ENCODE measurements at places on chromosomes 3 and 15.

DNA sequence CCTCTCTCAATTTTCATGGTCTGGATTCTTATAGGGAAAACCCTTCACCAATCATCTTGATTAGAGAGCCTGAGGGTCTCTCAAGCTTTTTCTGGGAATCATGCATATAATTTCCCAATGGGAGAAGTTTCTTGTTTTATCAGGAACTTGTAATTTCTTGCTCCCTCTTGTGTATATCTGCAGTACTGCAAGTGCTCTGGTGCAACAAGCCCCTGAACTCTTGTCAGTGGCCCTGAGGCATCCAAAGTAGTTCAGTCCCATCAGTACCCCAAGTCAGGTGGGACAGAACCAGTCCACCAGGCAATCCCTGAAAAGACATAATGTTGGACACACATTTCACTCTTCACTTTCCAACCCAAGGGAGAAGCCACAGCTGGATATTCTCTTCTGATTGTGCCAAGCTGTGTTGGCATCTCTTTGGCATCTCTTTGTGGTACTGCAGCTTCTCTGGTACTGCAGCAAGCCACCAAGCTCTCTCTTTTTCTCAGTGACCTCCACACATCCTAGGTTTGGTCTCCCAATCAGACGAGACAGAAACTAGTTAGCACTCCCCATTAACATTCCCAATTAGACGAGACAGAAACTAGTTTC lies 214.5 kb downstream of the ZIC4 start:
- DNase-seq: no peak

- DNase-seq: no peak
These were observed 30.7 kb upstream of the SLC24A5 start for GRCh38 chr15:48090115-48090514.

DNA sequence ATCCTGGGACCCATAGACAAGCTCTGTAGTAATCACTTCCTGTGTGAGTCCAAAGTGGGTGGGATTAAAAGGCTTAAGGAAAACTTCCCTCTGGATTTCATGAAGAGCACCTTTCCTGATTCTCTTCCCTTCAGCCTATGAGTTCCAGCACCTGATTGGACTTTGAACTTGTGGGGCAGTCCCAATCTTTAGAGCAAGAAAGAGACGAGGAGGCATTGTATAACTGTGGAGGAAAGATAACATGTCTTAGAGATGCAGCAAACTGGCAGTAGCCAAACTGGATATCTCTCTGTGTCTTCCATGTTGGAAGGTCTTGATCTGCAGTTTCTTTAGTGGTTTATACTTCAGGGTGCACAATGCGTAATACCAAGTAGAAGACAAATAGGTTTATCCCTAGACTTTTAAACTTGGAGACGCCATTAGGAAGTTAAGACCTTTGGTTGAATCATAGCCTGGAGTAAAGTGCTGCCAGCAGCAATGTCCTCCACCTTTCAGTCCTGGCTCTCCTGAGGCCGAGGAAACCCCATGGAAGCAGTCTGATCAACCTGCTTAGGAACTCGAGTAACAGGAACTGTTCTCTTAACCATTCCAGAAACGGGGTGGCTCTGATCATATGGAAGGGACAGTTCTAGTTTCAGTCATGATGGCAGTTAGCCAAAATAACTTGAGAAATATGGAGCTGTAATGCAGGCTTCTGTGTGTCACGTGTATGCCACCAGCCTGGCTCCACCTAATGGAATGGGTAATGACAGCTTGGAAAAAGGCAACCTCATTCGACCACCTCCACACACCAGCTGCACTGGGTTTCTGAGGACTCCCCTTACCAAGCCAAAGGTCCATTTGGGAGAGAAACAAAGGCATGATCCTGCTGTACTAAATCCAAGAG lies 4.7 kb downstream of the EIF1B start:
- DNase-seq: no peak

DNA sequence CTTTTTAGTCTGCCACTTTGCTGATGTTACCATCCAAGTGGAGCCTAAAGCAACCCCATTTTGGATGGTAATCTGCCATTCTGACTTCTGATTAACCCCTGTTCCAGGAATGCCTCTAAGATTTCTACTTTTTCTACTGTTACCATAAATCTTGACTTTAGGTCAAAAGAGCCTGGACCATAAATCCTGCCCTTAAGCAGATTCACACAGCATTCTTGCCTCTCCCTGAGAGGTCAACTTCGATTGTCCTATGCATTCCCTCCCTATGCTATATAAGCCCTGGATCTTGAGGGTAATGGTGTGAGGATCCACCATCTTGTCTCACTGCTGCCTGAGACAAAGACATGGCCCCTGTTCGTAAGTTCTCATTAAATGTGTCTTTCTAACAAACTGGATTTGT lies 177.3 kb downstream of the GABRB3 start:
- no peak for DNase-seq

DNA sequence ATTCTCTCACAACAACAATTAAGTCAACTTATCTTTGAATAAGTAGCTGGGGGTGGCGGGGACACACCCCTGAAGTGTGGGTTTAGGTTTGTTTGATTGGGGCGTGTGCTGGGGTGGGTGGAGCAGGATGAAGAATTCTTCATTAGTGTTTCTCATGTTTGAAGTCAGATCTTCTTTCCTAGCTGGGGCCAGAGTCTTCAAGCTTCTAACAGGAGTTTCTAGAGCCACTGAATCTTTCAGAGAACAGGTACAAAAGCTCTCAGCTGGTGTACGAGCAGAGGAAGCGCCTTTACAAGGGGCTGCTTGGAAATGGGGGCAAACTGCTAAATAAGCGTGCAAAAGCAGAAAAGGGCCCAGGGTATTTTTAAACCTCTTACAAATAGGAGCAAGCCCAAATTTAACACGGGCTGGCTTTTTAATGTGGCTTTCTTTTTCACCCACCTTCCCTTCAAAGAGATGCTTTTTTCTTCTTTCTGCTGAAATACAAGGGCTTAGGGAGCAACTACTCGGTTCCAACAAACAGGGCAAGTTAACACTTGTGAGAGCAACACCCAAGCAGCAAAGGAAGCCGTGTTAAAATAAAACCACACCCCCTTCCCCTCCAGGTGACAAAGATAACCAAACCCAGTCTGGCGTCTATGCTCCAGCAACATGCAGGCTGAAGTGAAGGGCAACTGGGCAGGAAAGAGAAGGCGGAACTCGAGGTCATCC lies 86.9 kb upstream of the RASGRP1 start:
- no peak for DNase-seq

DNA sequence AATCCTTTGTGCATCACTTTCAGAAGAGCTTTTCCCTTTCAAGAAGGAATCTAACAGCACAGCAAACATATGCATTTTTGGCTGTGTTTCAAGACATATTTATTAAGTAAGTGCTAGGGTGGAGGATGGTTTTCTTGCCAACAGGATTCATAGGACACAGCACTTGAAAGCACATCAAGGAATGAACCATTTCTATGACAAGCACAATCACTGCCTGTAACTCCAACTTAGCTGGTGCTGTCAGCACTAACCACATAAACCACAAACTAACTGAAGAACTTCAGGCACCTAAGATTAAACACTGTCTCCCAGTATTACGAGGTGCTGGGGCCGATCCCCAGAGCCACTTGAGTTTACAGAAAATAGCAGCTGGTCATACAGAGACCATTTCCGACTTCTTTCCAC lies 35.4 kb upstream of the SPRED1 start:
- no peak for DNase-seq

DNA sequence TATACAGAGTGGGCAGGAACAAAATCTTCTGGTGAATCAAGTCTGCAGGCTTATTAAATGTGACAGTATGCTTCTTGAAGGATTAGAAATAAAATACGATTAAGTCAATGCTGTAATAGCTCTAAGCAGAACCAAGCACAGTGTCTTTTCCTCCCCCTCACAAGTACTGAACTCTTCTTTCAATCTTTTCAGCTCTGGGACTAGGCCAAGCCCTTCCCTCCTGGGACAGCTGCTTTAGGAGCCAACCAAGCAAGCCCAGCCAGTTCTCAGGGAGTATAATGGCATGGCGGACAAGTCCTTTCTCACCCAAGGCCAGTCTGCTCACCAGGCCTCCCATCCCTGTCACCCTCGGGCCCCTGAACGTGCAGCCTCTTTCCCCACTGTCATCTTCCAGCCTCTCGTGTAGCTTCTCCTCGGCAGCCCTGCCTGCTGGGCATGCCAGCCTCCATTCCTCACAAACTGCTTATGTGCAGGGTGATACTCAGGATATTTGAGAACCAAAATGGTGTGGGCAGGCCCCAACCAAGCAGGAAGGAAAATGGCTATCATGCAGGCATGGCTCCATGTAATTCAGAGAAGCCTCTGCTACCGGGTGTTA lies 8.4 kb upstream of the PPP1R2 start:
- DNase-seq: no peak

DNA sequence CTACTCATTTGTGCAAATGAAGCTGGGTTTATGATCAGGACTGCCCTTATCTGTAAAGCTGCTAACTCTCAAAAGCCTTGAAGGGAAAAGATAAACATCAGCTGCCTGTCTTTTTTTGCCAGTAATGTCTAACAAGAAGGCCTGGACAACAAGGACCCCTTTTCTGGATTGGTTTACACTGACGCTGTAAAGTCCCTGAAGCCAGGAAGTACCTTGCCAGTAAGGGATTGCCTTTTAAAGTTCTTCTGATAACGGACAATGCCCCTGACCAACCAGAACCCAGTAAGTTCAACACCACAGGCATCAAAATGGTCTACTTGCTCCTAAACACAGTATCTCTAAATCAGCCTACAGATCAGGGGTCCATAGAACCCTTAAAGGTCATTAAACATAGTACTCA lies 178.0 kb downstream of the PCCB start:
- no peak for DNase-seq

DNA sequence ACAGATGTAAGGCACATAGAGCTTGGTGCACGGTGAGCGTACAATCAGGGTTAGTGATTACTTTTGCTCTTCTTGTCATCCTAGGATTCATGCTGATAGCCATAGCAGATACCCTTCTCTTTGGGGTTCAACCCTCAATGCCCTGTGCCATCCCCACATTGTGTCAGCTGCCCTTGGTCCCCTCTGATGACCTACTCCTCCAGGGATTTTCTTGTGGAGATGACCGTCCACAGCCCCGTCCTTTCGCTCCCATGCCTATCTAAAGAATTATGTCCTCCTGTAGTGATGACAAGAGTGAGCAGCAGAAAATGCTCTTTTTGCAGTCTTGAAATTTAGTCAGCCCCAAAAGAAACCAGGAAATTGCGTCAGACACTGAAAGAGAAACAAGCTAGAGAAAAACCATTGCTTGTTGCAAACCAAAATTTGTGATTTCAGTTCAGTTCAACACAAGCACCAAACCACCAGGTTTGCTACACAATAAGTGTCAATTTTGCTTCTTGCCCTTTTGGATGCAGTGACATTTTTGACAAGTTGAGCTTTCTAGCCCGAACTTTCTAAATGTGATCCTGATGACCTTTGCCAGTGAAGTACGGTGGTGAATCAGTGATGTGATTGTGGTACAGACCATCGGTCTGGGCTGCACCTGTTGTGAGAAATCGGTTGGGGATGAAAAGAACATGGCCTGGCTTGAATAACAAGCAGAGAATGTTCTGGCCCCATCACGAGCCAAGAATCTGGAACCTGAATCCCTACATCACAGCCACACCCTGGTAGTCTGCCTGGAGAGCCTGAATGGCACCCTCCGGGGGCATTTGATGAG lies 41.3 kb downstream of the CMTM7 start:
- no peak for DNase-seq

- DNase-seq: no peak
These were observed 37.9 kb downstream of the MLH1 start for GRCh38 chr3:37031096-37031682.

DNA sequence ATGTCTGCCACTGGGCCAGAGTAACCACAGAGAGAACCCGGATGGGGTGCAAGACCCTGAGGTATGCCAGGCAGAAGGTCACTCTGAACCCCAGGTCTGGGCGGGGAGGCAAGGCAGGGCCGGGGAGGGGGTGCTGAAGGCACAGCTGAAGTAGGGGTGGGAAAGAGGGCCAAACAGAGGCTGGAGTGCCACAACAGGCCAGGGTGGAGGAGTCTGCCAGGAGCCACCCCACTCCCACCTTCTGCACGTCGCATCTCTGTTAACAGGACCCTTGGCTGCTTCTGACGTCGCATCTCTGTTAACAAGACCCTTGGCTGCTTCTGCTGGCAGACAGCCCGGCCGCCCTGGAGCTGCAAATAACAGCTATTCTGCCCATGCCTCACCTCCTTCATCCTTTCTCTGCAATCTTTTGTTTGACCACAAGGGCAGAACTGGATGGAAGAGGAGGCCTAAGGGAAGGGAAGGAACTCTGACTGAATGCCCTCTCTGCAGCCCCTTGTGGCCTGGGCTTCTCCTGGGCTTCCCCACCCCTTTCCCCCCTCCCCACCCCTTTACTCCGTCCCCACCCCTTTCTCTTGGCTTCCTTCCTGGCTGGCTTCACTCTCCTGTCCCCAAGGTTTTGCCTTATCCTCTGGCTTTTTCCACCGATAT lies 20.6 kb upstream of the FBLN2 start:
- no peak for DNase-seq

GRCh38 chr3:66255865-66256264 lies 35.1 kb downstream of the SLC25A26 start:
- DNase-seq: no peak

DNA sequence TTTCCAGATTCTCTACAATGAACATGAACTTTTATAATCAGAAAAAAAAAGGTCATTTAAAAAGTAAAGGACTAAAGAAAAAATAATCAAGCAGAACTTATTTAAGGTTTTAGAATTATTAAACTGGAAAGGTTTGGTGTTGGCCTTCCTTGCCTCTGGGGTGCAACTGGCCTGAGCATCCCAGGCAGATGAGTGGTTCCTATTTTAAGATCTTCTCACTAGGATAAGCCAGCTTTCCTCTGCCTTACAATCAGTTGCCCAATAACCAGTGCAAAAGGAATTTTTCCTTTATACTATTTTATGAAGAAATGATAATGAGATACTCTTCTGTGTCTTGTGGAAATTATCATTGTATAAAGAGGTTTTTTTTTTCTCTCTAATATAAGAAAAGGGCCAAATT lies 56.6 kb downstream of the SEC22A start:
- DNase-seq: no peak

- DNase-seq: no peak
These were observed 321.8 kb downstream of the FEZF2 start for GRCh38 chr3:62051506-62051905.

DNA sequence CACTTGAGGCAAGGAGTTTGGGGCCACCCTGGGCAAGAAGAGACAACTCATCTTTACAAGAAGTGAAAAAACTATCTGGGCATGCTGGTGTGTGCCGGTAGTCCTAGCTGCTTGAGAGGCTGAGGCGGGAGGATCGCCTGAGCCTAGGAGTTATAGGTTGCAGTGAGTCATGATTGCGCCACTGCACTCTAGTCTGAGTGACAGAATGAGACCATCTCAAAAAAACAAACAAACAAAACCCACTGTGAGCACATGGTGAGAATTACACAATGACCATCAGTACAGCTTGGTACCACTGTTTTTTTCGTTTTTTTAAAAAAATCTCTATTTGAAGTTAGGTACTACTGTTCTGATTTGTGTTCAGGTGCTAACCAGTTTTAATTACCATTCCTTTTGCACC lies 13.6 kb downstream of the VPS39 start:
- no peak for DNase-seq

Measured in amygdala (tissue), 56 donors.